ENCODE measurements at places on chromosomes 5 and 9.
A peak's percentile ranks its signal among the peaks of the same experiment; 100 is the strongest.

DNA sequence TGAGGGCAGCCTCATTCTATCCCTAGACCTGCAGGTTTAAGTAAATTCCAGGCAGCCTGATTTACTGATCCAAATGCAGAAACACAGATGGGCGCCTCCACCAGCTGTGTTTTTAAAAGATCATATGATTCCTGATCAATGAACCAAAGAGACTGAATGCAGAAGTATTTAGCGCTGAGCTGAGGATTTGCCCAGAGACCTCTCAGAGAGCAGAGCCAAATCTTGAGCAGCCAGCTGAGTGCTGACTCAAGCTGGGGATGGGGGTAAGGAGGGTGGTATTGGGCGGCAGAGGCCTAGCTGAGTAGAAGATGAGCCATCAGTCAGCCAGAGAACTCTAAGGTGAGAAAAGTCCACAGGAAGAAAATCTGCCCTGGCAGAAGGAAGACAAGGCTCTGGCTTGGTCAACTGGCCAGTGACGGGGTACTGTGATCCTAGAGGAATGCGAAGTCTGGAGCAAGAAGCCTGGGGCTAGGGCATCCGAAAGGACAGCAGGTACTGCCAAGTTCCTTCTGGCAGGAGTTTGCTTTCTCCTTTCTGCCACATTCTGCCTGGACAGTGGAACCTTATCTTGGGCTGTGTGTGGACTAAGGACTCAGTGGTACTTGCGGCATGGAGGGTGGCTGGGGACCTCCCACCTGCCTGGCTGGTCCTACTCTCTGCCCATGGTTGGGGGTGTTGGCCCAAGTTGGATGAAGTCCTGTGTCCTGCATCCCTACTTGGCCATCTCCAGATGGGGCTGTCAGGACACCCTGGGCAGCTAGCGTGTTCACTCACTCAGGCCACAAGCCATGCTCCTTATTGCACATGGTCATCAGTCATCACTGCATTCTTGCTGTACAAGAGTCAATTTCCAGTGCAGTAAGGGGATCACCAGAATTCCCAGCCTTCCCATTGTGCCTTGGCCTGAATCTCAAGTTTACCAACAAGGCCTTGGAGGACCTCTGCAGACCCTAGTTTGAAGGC is 34.5 kb upstream of the CDKN2AIPNL start:
- no peak for DNase-seq

GRCh38 chr9:27385606-27386322 is 88.8 kb upstream of the EQTN start:
- no peak for DNase-seq

- DNase-seq: no peak
Measured at GRCh38 chr9:33227741-33228140, 12.2 kb upstream of the SPINK4 start.

DNA sequence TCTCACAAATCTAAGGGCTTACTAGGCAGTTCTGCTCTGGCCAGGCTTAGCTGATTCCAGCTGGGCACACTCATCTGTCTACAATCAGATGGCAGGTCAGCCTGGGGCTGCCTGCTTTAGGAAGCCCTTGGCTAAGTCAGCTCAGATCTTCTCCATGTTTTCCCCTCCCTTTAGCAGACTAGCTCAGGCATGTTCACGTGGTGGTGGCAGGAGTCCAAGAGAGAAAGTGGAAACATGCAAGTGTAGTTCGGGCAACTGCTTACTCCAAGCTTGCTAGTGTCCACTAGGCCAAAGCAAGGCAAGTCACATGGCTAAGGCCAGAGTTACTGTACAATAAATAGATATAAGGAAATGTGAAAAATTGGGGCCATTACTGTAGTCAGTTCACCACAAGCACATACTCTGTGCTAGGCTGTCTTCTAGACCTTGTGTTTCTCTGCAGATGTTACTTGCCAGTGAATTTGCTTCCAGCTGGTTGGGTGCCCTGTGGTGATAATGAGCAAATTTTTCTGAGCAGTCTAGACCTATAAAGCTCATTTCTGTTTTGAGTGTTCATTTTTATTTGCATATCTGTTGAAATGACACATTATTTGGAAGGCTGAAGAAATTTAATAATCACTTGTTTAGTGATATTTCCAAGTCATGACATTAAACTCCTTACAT is 38.3 kb downstream of the RECK start:
- peak; percentile 44 for DNase-seq

GRCh38 chr5:140112685-140113179 is 1.2 kb upstream of the PURA start:
- DNase-seq: no peak

GRCh38 chr5:168987543-168988300 is 313.2 kb downstream of the SLIT3 start:
- DNase-seq: peak; percentile 25

- DNase-seq: no peak
Measured at GRCh38 chr5:172959824-172960799, 888 bp downstream of the RPL26L1 start.

GRCh38 chr9:121050128-121050988 is at the start of gene C5:
TSS of gene C5 (minus strand) at chr9:121050275. CDS start at chr9:121050246, 29 bp downstream.
- DNase-seq: no peak

- no peak for DNase-seq
Measured at GRCh38 chr9:8718121-8718725, 918.6 kb upstream of the DMAC1 start.

All from NCI-H2227 treated with DMSO at 0.1 percent for 48 hours (cell line).